Activated CD8-positive, alpha-beta memory T cell treated with anti-CD3 and anti-CD28 coated beads for 36 hours (primary cell): ENCODE measurements at places on chromosomes 2 and 18. TPM values are rescaled to one million over a fixed set of nuclear protein-coding genes. Genes with fewer than 3 reads are reported as not detected.

ASTL gene
- total RNA-seq, result 19.3 TPM

COX7A2L gene
- total RNA-seq, result 105 TPM

NDUFAF7 gene
- total RNA-seq, result 20.7 TPM

IKZF2 gene
- 8.8 TPM for total RNA-seq
